ENCODE measurements at places on chromosomes 3 and 15. TPM values are rescaled to one million over a fixed set of nuclear protein-coding genes. Genes with fewer than 3 reads are reported as not detected.

The SLITRK3 gene
- not detected for total RNA-seq

The CX3CR1 gene
- total RNA-seq = 0.66 TPM

The FANCD2 gene
- 2.0 TPM for total RNA-seq

The ADCY5 gene
- 32.4 TPM for total RNA-seq

The AHSG gene
- not detected for total RNA-seq

The TMEM207 gene
- total RNA-seq = not detected
